ENCODE measurements at places on chromosomes 5 and 9.

DNA sequence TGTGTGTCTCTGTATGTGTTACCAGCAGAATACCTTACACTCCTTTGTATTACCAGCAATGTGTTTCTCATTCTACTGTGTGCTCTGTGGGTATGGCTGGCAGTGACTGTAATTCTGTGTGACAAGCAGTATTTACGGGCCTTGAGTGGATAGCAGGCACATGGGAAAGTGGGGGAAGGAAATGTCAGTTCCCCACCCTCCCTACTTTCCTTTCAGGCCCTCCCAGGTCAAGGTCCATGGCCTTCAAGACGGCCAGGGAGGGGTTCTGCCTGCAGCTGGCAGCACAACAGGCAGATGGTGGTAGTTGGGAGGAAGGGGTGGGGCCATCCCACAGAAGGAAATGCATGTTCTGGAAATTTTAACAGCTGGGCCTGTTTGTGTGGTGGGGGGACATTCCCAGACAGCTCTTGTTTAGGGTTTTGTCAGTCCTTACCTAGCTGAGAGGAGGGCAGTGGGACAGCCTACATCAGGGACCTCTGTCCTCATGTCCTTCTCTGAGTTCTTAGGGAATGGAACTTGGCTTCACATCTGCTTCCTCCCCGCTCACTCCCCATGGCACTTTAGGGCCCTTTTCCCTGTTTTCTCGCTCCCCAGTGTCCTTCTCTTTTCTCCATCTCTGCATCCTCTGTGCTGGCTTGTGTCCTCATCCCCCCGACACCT, 14.6 kb upstream of the TNIP1 start:
- no peak for DNase-seq

DNA sequence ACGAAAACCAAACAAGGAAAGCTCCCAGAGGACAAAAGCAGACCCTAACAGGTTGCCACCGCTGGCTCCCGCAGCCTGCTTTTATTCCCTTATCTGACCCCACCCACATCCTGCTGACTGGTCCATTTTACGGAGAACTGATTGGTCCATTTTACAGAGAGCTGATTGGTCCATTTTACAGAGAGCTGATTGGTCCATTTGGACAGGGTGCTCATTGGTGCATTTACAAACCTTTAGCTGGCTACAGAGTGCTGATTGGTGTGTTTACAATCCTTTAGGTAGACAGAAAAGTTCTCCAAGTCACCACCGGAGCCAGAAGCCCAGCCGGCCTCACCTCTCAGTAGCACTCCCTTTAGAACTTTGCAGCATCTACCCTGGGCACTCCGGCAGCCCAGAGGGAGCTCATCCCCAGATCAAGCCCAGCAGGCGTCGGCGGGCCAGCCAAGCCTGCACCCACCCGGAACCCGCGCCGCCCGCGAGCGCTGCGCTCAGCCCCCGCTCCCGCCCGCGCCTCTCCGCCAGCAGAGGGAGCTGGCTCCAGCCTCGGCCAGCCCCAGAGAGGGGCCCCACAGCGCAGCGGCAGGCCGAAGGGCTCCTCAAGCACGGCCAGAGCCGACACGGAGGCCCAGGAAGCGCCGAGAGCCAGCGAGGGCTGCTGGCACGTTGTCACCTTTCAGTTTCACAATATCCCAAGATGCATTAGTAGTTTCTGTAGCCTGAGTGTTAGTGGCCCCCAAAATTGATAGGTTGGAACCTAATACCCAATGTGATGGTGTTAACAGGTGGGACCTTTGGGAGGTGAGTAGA, 35.3 kb upstream of the CLPTM1L start:
- DNase-seq: peak; percentile 42

GRCh38 chr5:158317507-158317906, 458.6 kb upstream of the CLINT1 start:
- DNase-seq: no peak

- peak; percentile 14 for DNase-seq
Measured at GRCh38 chr9:129336601-129337331, 158.7 kb upstream of the IER5L start.

DNA sequence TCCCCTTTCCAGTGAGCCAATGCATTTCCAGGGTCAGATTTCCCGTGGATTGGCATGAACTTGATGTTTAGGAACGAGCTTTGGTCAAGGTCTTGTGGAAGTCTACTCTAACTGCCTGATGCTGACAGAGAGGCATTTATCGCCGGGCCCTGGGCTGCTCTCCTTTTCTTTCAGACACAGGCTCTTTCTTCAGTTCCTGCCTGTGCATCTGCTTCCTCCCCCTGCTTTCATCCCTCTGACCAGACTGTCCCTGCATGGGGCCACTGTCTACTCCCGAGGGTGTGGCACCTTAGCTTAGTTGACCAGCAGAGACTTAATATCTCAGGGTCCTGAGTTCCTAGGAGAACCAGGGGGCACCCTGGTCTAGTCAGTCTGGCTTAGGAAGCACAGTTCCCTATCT, 41.2 kb downstream of the RALGPS1 start:
- no peak for DNase-seq

Measured in activated effector memory CD4-positive, alpha-beta T cell treated with Interleukin-2 at 50 U/mL for 16 hours (primary cell).